ENCODE measurements at places on chromosomes 5 and 9. TPM values are rescaled to one million over a fixed set of nuclear protein-coding genes. Genes with fewer than 3 reads are reported as not detected.
A peak's percentile ranks its signal among the peaks of the same experiment; 100 is the strongest.

ZCCHC10 gene
- total RNA-seq: 35.0 TPM

DNA sequence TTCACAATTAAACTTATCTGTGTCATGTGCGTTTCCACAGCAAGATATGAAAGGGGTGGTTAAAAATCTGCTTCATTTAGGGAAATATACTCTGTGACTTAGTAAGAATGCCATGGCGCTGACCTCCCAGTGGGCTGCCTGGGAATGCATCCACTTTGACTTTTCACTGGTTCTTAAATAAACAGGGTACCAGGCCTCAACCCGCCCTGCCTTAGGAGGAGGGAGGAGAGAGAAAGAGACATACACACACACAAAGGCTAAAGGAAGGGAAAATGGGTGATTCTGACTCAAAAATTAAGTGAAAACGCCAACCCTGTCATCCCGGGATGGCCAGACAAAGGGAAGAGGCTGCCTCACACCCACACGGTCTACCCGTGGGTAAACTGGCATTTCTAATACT, 122.1 kb downstream of the EBF1 start:
- no peak for DNase-seq

CFAP90 gene
- not detected for total RNA-seq

RASEF gene
- total RNA-seq: 37.6 TPM

DNA sequence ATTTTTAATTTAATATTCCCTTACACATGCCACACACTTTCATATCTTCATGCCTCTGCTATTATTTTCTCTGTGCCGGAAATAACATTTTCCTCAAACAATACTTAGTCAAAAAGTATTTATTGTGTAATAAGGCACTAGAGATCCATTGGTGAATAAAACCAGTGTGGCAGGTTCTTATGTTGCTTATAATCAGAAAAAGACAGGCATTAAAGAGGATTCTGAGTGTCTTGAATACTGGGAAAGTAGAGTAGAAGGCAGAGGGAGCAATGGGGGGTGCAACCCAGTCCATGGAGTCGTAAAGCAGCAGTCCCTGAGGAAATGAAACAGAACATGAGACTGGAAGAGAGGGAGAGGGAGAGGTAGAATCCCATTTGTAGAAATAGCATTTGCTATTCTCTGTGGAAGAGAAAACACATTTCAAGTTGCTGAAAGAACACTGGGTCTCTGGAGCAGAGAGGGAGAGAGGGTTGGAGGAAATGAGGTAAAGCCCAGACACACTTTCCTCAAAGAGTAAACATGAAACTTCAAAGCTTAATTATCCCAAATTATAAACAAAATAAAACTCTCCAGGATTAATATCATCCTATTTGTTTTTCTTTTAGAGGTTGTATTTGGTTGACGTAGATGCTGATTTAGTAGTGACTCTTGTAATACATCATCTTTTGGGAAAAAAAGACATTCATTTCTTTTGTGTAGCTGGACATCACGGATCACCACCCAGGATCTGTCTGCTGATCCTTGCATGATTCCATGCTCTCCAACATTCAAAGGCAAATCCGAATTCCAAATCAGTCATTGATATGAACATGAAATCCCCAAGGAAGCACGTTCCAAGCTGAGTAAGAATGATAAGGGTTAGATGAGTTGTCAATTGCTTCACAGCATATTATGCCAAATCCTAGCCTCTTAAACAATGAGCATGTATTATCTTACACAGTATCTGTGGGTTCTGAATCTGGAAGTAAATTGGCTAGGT, 37.4 kb upstream of the GRAMD2B start:
- no peak for DNase-seq

GRCh38 chr9:89623925-89624420, 19.2 kb downstream of the GADD45G start:
- DNase-seq: no peak

ANXA6 gene
- total RNA-seq: 21.4 TPM

FOXI1 gene
- not detected for total RNA-seq

CYSRT1 gene
- not detected for total RNA-seq

GRCh38 chr5:138927979-138928378, 52.8 kb upstream of the LRRTM2 start:
- DNase-seq: peak; percentile 61

DNA sequence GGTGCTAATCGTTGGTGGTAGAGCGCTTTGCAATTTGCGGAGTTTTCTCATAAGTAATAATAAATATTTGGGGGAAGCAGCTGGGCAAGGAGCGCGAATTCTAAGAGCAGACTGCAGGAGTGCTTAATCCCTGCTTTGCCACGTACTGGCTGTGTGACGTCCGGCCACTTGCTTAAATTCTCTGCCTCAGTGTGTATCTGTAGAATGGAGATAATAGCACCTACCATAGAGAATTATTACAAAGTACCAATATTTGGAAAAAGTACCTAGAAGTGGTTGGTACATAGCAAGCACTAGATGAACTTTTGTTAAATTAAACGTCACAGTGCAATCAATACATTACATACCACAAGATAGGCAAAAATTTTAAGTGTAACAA, 598 bp upstream of the TMED7 start:
- no peak for DNase-seq

TEX48 gene
- not detected for total RNA-seq

NKD2 gene
- 3.7 TPM for total RNA-seq

GRCh38 chr9:72551306-72551705, 29.9 kb downstream of the TMC1 start:
- DNase-seq: no peak

KCNMB1 gene
- total RNA-seq: 59.1 TPM

DNA sequence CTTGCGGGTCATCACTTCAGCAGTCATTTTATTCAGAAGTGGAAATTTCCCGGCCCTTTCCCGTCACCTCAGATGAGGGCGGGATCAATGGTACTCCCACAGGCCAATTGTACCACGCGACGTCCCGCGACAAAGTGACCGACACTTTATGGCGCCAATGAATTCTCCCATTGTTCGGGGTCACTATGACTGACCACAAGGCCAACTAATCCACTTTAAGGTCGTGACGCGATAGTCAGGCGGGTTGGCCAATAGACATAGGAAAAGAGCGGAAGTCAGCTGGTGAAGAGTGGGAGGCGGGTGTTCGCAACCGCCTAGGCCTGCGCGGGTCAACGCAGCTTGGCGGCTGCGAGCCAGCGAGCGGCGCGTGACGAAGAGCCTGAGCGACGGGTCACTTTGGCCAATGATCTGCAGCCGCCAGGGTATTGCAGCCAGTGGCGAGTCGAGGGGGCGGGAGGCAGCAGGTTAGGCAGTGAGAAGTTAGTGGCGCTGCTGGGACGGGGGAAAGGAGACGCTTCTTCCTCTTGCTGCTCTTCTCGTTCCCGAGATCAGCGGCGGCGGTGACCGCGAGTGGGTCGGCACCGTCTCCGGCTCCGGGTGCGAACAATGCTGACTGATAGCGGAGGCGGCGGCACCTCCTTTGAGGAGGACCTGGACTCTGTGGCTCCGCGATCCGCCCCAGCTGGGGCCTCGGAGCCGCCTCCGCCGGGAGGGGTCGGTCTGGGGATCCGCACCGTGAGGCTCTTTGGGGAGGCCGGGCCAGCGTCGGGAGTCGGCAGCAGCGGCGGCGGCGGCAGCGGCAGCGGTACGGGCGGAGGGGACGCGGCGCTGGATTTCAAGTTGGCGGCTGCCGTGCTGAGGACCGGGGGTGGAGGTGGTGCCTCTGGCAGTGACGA, at the start of gene ANKHD1:
TSS of gene ANKHD1 (plus strand) at position 472 of the 896 bp plus-strand sequence. CDS start at position 607, 135 bp downstream.
- peak; percentile 99 for DNase-seq

KIF4B gene
- not detected for total RNA-seq

GRCh38 chr5:67530609-67531255, 334.1 kb upstream of the CD180 start:
- no peak for DNase-seq

DNA sequence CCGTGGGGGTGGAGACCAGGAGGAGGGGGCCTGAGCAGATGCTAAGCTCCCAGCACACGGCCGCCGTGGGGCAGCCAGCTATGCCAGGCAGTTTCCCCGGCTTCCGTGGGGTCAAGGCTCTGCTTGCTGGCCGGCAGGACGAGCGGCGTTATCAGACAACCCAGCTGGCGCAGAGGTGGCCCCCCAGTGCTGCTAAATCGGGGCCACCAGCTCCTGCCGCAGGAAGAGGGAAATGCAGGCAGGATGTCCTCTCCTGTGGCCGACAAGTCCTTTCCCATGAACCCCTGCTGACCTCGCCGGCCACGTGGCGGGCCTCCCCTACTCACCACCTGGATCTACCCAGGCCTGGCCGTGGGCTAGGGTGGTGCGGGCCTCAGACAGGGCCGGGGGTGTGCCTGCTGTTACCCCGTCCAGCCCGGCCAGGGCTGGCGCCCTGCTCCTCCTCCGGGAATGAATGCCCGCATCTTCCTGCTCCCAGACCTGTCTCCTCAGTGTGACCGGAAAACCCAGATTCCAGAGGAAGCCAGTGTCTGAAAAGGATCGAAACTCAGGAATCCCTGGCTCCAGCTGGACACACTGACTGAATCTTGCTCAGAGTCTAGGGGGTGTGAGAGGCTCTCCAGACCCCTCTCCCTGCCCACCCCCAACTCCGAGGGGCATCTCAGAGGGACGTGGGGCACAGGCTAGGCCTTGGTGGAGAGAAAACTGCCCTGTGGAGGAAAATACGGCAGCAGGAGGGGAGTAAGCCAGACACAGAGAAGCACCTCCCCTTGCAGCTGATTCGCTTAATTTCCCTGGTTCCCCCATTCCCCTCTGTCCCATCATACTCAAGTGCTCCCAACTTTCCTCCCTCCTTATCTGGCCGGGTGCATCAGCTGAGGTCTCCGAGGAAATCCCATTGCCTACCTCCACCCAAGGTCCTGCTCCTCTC, 3.9 kb downstream of the FLT4 start:
- DNase-seq: no peak

- DNase-seq: peak; percentile 89
Measured at GRCh38 chr5:72018143-72018803, 89.0 kb upstream of the MAP1B start.

- peak; percentile 32 for DNase-seq
Measured at GRCh38 chr9:89714321-89714720, 109.5 kb downstream of the GADD45G start.

- DNase-seq: no peak
Measured at GRCh38 chr9:75810063-75810462, 80.4 kb upstream of the PCSK5 start.

DNA sequence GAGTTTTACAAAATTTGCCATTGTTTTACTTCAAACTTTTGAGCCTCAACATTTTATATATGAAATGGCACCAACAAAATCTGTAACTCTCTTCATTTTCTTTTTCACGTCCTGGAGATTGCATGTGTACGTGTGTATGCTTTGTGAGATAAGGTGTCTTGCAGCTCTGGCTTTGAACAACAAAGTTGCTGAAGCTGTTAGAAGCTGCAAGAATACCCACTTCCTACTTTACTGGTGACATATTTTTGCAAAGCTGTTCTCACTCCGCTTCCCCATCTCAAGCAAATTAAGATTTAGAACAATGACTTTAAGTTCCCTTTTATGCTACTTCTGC, 41.8 kb downstream of the FYB1 start:
- DNase-seq: no peak

GRCh38 chr9:34158362-34158869, 20.4 kb upstream of the UBAP1 start:
- DNase-seq: no peak

GRCh38 chr5:53997736-53998627, 312.4 kb downstream of the ARL15 start:
- no peak for DNase-seq

DNA sequence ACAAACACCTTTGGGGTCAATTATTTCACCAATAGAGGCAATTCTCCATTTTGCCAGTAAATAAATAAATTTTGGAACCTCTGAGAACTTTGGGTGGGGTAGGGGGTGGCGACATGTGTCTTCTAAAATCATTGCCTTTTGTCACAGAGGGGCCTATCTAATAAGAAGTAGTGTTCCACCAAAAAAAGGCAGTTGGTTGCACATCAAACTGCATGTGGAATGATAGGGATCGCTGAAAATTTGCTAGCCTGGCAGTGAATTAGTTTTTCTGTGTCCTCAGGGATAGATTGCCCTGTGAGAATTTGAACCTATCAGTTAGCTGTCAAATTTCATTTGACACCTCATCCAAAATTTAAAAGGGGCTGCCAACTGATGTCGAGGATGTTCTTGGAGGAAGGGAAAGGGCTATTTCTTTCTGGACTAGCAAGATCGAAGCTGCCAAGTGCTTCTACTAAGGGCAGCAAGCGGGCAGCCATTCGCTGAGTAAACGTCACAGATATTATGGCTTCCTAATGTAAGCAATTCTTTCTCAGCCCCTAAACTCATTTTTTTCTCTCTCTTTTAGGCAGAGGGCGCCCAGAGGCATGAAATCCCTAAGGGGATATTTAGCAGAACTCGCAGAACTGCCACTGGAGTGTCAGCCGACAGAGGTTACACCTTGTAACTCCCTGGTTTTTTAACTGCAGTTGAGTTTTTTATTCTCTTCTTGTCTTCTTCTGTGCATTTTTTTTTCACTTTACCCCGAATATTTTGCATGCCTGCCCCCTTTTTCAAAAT, 2208.1 kb upstream of the WWC1 start:
- DNase-seq: no peak

GRCh38 chr5:15995341-15996052, 184.1 kb downstream of the MARCHF11 start:
- DNase-seq: no peak

IFNA13 gene
- total RNA-seq: not detected

- DNase-seq: no peak
Measured at GRCh38 chr9:82031538-82032280, 43.1 kb downstream of the SPATA31D1 start.

DNA sequence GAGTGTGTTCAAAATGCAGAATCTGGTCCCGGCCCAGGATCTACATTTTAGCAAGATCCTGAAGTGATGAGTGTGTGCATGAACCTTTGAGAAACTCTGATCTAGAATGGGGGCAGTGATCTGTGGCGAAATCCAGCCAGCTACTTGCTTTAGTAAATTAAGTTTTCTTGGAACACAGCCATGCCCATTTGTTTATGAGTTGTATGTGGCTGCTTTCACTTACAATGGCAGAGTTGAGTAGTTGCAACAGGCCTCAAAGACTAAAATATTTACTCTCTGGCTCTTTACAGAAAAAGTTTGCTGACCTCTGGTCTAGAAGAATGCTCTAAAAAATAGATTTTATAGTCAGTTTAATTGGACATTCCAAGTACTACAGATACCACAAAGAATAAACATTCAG, 588.3 kb downstream of the BNC2 start:
- no peak for DNase-seq

DNA sequence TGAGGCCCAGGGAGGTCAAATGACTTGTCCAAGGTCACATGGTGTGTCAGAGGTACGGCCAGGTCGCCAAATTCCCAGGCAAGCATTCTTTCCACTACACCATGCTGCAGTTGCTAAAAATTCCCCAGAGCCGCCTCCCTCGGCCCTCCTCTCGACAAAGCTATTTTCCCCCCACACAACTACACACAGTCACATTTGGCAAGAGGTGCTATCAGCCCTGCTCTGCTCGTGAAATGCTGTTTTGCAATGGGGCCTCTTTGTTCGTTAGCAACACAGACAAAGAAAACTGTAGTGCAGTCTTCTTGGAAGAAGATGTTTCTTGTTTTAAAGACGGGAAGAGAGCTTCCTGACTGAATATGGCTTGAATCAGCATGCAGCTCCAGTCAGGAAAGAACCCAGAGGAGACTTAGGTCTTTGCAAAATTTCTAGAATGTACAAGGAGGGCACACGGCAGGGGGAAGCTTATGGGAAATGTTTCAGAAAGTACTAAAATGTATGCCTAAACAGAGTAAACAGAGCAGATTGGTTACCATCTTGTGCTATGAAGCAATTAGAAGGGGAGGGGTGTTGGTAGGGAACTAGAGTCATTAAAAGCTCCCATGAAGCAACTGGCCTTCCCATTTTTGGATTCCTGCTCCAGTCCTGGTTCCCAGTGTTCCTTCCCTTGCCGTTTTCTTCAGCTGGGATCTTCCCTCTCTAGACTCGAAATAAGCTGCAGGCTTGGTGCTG, 14.2 kb downstream of the SLIT3 start:
- DNase-seq: no peak

MEIKIN gene
- total RNA-seq: not detected

BRD9 gene
- total RNA-seq: 36.7 TPM

CD274 gene
- 2.6 TPM for total RNA-seq

Data from mucosa of descending colon (tissue), 3 donors.